ENCODE measurements at places on chromosomes 4 and X.

- DNase-seq = no peak
Measured at GRCh38 chr4:146650034-146650433, 11.3 kb downstream of the POU4F2 start.

DNA sequence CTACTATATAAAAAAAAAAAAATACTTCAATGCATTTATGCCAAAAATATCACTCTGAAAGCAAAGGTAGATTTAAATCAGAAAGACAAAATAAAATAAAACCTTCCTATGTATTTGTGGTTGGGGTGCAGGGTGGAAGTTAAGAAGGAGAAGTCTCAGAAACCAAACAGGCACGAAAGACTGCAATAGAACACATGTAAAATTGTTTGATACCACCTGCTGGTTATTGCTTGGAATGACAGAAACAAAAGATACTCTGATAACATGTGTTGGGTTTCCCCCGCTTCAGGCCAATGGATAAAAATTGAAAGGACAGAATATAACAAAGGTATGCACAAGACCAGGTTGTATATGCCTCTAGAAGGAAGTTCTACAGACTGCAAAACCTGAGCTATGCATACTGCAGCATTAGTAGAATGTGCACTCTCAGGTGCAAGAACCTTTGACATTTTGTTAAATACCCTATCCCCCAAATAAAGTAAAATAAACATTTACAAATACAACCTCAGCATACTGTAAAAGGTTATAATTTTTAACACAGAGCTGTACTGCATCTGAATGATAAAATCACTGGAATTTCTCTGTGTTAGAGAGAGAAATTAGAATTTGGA lies 118.8 kb downstream of the GABRA2 start:
- DNase-seq = no peak

GRCh38 chrX:93454509-93454908 lies 218.9 kb downstream of the NAP1L3 start:
- DNase-seq = no peak

DNA sequence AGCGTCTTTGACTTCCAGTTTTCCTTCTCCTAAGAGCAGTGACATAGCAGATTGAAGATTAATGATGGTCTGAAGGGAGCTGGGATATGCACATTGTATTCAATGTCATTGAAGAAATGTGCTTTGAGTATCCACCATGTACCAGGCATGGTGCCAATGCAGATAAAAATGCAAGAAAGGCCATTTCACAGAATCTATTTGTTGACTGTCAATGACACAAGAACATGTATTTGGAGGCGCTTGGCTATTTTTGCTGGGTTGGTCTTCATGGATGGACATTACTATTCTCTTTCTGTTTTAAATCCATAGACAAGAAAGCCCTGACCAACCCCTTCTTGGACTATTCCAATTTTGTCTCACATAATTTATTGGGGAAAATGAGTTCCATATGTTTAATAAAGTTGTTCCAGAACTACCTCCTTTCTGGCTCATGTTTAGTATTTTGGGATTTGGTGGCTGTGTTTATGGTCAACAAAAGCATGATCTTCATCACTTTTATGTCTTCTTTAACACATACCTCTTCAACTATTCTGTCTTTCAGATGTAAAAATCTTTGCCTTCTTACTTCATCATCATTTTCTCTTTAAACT lies 174.5 kb downstream of the CPE start:
- DNase-seq = no peak

DNA sequence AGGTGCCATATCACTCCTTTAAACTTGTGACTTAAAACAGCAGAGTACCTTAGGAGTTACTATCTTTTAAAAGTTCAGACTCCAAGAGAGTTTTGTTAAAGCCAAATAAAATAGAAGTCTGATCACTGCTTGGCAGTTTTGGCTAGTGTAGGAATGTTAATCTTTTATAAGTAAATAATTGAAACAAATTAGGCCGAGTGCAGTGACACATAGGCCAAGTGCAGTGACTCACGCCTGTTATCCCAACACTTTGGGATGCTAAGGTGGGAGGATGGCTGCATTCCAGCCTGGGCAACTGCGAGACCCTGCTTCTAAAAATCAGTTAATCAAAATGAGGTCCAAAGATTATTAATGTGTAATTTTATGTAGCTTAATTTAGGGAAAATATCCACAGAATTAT lies 37.2 kb downstream of the WDR44 start:
- DNase-seq = no peak

- no peak for DNase-seq
Measured at GRCh38 chrX:104085477-104085876, 9.4 kb upstream of the TMSB15C start.

- DNase-seq = no peak
Measured at GRCh38 chrX:95885074-95885473, 799.6 kb upstream of the DIAPH2 start.

DNA sequence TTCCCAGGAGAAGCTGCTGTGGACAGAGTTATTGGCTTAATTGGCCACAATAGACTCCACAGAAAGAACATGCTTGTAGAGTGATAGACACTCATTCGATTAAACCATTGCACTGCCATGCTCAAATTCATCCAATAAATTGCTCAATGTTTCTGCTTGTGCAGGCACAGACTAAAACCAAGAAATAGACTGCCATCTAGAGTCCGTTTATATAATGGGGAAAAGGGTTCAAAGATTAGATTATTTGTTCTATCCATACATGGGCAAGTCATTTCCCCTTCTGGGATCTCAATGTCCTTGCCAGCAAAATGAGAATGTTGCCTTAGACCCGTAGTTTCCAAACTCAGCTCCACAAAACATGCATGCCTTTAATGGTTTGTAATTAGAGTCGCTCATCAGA lies 8.7 kb downstream of the SMIM10 start:
- DNase-seq = no peak

- DNase-seq = no peak
Measured at GRCh38 chrX:23263892-23264291, 70.8 kb upstream of the PTCHD1 start.

DNA sequence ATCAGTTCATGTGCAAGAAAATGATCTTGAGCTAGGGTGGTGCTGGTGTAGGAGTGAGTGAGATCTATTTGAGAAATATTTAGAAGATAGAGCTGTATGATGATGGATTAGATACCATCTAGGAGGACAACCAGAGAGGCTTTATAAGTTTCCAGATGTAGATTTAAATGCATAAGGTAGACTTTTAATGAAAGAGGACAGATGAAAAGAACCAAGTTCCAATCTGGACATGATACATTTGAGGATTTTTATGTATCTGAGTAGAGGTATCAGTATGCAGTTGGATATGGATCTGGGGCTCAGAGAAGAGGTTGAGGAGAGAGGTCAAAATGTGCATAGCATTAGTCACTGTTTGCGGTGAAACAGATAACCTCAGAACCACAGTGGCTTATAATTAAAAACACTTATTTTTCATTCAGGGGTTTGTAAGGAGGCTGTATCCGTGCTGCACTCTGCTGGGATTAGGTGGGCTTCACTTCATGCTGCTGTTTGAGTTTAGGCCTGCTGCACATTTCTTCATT lies 348.7 kb downstream of the BMPR1B start:
- no peak for DNase-seq

DNA sequence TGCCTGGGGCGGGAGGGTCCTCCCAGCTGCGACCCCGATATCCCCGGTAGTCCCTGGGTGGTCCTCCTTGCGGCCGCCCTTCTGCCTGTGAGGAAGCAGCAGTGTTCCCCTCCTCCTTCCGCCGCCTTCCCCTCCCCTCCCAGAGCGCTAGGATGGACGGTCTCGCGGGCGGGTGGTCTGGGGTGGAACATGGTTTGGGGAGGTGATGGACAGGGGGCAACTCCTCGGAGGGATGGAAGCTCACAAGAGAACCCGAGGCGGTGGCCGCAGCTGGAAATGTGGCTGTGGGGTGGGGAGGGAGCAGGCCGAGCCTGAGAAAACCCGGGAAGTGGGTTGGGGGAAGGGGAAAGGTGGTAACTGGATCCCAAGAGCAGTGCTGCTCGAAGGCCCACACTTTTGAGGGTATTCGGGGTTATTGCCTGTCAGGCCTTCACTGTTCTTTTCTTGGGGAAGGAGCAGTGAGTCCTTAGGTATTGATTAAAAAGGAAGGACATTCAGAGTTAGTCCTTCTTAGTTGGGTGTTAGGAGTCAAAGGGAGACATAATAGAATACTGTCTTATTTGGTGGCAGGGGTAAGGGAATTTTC lies 581 bp downstream of the UBE2K start:
- DNase-seq = peak; percentile 37

DNA sequence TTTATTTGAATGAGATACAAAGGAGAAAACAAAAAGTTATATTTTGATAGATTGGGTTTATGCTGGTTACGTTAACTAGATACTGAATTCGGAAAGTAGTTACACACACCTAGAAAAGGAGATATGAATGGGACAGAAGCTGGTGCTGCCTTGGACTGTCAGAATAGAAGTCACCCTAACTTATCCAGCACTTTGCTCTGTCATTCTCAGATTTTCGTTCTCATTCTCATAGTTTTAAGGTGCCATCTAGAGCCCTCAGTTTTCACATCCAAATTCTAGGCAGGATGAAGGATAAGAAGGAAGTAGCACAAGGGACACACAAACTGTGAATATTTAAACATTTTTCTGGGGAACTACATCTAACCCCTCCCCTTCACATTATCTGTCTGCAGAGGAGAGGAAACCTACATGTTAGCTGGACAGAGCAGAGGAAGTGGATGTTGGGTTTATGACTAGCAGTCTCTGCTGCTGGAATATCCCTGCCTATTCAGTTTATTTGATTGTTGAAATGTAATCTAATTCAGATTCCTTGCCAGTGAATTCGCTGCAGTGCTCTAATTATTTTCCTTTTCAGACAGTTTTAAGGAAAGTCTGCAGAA lies 521.9 kb downstream of the FAT4 start:
- no peak for DNase-seq

DNA sequence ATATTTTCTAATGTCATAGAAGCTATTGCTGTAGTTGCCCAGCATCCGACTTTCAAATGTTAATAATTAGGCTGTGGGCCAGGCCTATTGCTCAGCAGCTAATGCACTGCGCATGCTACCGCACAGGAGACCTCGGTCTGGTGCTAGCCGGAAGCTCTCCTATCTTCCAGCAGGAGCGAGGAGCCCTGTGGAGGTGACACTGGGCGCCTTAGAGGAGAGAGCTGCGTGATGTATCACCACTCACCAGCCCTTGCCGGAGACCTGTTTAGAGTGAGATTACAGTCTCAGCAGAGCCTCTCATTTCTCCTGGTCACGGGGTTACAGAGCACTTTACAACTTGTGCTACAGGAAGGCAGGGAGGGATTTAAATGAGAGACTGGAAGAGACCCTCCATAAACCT lies 31.1 kb upstream of the MID1IP1 start:
- DNase-seq = no peak

- DNase-seq = no peak
Measured at GRCh38 chr4:42225286-42225685, 72.8 kb upstream of the BEND4 start.

GRCh38 chrX:47143894-47144625 lies 442 bp downstream of the NDUFB11 start:
- DNase-seq = no peak

- no peak for DNase-seq
Measured at GRCh38 chrX:19350941-19351384, 7.2 kb downstream of the PDHA1 start.

- DNase-seq = no peak
Measured at GRCh38 chr4:148292686-148293085, 149.5 kb downstream of the NR3C2 start.

DNA sequence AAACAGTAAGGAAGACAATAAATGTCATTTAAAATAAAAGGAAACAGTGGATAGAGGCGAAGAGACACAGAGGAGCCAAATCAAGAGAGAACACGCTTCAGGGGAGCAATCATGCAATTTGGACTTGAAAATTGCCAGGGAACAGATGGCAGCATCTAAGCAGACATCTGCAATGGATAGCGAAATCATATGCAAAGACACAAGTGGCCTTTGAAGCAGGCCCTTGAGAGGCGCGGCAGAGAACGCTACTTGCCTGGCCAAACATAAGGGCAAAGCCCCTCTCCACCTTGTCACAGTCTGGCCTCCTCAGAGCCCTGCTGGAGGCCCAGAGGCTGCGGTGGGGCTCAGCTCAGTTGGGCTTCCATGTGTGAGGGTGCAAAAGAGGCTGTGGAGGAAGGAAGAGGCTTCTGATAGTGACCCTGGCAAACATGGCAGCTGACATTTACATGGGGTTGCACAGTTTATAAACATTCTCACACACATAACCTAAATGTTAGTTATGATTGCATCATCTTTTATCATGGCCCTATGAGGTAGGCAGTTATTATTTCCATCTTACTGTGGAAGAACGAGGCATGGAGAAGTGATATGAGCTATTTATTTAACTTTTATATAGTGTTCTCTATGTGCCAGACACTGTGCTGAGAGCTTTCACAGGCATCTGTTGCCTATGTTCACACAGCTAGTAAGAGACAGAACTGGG lies 18.3 kb downstream of the ADGRG4 start:
- DNase-seq = no peak

GRCh38 chr4:75028196-75028854 lies 95.4 kb downstream of the PARM1 start:
- no peak for DNase-seq
